ENCODE measurements at places on chromosomes 12 and 14. TPM values are rescaled to one million over a fixed set of nuclear protein-coding genes. Genes with fewer than 3 reads are reported as not detected.

- H3K4me3 ChIP-seq, result peak overlapping the region; percentile 70
- no peaks in the 10 kb centered on the region for H3K27me3 ChIP-seq
- peaks cover 35% of the 10 kb centered on the region for H3K4me1 ChIP-seq
- H3K27ac ChIP-seq, result peak overlapping the region; percentile 93
- no peak for DNase-seq
Measured at GRCh38 chr12:9730591-9730990, 2.3 kb downstream of the CLECL1 start.

GRCh38 chr14:59849411-59850130, 21.0 kb downstream of the RTN1 start:
- no peak for DNase-seq
- H3K4me1 ChIP-seq, result no peaks in the 10 kb centered on the region
- H3K27ac ChIP-seq, result no peak overlapping the region
- peaks cover 8% of the 10 kb centered on the region for H3K27me3 ChIP-seq
- H3K4me3 ChIP-seq, result no peak overlapping the region

DNA sequence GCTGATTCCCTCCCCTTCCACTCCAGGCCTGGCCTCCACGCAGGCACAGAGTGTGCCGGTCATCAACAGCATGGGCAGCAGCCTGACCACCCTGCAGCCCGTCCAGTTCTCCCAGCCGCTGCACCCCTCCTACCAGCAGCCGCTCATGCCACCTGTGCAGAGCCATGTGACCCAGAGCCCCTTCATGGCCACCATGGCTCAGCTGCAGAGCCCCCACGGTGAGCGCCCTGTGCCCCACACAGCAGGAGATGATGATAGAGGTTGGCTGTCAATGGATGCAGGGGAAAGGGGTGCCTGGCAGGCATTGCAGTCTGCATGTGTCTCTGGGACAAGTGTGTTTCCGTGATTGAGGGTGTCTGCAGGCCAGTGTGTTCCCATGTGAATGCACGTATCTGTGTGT, 18.8 kb downstream of the C12orf43 start:
- H3K27me3 ChIP-seq, result peaks cover 2% of the 10 kb centered on the region
- no peak for DNase-seq
- no peaks in the 10 kb centered on the region for H3K4me1 ChIP-seq
- H3K4me3 ChIP-seq, result no peak overlapping the region
- no peaks in the 10 kb centered on the region for H3K36me3 ChIP-seq

- no peak overlapping the region for H3K27ac ChIP-seq
- no peaks in the 10 kb centered on the region for H3K4me1 ChIP-seq
- no peak overlapping the region for H3K4me3 ChIP-seq
Measured at GRCh38 chr12:121175383-121176119, 34.4 kb upstream of the P2RX4 start.

DNA sequence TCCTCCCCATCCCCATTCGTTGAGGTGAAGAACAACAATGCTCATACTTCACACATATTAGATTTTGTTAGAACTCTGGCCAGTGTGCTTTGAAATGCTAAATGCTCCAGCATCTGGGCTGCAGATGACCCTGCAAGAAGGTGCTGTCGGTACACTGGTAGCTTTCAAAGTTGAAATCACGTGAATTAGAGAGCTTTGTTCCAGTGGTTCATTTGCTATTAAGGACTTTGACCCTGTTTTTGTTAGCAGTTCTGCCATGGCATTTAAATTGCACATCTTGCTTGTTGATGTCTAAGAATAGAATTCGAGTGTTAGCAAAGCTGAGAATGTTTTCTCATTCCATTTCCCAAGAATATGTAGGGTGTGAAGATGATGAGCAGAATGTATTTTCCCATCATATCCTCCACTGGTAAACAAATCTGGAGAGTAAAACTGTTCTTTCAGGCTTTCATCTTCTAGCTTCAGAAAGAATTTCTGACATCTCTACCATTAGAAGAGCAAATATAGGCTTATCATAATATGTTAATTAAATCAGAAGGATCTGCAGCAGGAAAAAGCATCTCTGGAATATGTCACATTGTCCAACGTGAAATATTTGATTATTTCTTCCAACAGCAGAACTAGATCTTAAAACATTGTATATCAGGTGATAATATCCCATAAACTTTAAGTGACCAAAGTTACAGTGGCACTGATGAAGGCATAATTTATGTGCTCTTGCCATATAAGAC, 98.8 kb upstream of the PDE3A start:
- H3K27me3 ChIP-seq, result no peaks in the 10 kb centered on the region
- no peaks in the 10 kb centered on the region for H3K4me1 ChIP-seq
- H3K36me3 ChIP-seq, result no peaks in the 10 kb centered on the region

- no peaks in the 10 kb centered on the region for H3K36me3 ChIP-seq
- H3K4me3 ChIP-seq, result no peak overlapping the region
- DNase-seq, result no peak
Measured at GRCh38 chr14:106578481-106578880, 1052.1 kb downstream of the TMEM121 start.

DNA sequence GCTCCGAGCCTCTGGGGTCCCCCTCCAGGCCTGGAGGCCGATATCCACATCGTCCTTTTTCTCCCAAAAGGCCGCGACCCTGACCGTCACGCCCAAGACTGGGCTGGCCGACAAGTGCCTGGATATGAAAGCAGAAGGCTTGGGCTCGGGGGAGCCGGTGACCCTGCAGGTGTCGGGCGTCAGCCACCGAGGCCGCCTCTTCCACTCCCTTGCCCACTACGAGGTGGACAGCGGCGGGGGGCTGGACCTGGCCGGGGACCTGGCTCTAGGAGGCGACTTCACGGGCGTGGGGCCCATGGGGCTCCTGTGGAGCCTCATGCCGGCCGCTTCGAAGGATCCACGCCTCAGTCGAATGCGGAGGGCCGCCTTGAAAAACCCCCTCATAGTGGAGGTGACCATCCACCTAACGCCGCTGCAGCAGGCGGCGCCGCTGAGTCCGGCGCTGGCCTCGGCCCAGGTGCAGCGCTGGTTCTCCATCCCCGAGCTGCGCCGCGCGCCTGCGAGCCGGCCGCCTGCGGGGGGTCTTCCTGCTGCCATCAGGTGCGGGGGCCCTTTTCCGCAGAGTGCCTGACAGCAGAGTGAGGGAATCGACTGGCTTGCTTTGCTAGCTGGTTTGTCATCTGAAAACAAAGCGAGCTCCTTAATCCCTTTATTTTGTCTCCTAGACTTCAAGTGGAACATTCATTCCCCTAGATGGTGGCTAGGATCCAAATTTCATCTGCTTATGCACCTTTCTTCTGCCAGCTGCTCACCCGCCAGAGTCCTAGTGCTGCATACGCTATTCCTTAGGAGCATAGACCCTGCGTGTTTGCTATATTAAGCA, 10.6 kb upstream of the DNAL1 start:
- peaks cover 3% of the 10 kb centered on the region for H3K27me3 ChIP-seq
- peak overlapping the region; percentile 55 for H3K4me3 ChIP-seq
- DNase-seq, result no peak
- peaks cover 8% of the 10 kb centered on the region for H3K4me1 ChIP-seq
- no peaks in the 10 kb centered on the region for H3K36me3 ChIP-seq

DNA sequence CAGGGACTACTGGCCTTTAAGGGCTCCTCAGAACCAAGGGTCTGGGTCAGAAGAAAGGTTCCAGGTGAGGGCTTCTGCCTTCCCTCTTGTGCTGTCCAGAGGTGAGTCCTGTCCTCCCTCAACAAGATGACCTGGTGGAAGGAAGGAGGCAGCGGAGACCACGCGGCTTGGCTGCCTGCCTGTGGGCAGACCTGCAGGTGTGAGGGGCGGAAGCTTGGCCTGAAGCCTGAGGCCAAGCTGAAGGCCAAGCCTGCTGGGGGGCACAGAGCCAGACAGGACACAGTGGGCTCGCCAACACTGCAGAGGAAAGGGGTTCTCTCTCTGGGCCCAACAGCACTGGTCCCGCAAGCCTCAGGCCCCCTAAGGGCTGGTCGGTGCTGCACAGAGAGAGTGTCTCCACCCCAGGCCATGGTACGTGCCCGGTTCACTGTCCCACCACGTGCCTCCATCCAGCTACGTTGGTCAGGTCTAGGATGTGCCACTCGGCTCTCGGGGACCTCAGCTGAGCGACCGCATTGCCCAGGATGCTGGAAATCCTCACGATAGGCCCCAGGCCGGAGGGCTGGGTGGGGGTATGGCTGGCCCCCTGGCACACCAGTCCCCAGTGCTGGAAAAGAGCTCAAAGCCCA, 170.0 kb upstream of the PRMT8 start:
- DNase-seq, result no peak
- H3K27me3 ChIP-seq, result peaks cover 5% of the 10 kb centered on the region
- no peak overlapping the region for H3K27ac ChIP-seq
- no peaks in the 10 kb centered on the region for H3K4me1 ChIP-seq
- H3K36me3 ChIP-seq, result no peaks in the 10 kb centered on the region

DNA sequence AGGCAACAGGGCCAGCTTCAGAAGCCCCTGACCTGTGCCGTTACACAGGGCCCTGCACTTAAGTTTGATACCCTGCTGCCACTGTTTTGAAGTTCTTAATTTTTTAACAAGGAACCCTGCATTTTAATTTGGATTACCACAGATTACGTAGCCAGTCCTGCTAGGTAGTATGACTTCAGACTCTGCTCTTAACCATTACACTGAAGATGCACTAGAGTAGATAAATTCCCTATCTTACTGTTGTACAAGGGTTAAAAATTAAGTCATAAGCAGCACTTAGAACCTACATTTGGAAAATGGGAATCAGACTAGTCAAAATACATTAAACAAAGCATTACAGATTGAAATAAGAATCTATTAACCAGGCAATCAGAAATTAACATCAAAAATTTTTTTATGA, 2.3 kb downstream of the GNPNAT1 start:
- H3K36me3 ChIP-seq, result peaks cover 2% of the 10 kb centered on the region
- no peak overlapping the region for H3K27ac ChIP-seq
- H3K27me3 ChIP-seq, result no peaks in the 10 kb centered on the region

DNA sequence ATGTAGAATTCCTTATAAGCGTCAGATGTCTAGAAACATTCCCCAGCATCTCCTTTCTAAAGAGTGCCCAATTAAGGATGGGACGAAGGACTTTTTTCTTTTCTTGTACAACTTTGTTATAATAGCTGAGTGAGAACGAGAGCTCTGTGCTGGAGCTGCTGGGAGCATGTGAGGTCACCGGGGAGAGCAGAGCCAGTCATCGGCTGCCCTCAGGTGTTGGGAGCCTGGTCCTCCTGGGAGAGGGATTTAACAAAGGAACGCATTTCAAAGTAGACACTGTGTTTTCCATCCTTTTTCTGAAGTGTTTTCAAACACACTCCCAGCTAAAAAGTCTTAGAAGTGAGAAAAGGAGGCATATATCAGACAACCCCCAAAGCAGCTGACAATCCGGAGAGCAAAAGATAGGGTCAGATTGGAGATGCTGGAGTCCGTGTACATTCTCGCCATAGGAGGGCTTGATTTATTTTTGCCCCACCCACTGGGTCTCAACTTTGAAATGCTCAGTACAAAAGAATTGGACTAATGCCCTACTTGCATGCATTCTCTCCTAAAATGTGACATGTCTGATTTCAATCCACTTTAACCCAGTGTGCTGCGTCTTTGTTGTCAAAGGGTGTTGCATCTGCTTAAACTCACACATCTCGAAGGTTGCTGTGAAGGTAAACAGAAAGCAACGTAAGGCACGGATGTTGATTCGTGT, 50.8 kb upstream of the PIWIL1 start:
- no peaks in the 10 kb centered on the region for H3K4me1 ChIP-seq
- DNase-seq, result no peak
- H3K36me3 ChIP-seq, result no peaks in the 10 kb centered on the region
- H3K27me3 ChIP-seq, result peaks cover 8% of the 10 kb centered on the region
- H3K4me3 ChIP-seq, result no peak overlapping the region

DNA sequence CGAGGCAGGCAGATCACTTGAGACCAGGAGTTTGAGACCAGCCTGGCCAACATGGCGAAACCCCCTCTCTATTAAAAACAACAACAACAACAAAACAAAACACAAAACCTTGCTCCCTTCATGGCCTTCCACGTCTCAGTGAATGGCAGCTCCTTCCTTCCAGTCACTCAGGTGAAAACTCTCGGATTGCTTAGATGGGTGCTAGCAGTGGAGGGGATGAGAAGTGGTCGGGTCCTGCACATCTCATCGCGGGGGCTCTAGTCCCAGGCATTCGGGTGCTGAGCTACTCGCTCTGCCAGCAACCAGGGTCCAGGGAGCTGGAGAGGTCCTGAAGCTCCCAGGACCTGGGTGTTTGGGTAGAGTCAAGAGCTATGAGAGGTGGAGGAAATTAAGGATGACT, 7.7 kb downstream of the SLC6A13 start:
- no peaks in the 10 kb centered on the region for H3K4me1 ChIP-seq
- H3K36me3 ChIP-seq, result no peaks in the 10 kb centered on the region
- DNase-seq, result no peak
- H3K27ac ChIP-seq, result no peak overlapping the region
- H3K27me3 ChIP-seq, result peaks cover 38% of the 10 kb centered on the region
- H3K4me3 ChIP-seq, result no peak overlapping the region

- DNase-seq, result no peak
- no peak overlapping the region for H3K4me3 ChIP-seq
- peaks cover 74% of the 10 kb centered on the region for H3K27me3 ChIP-seq
- H3K4me1 ChIP-seq, result peaks cover 10% of the 10 kb centered on the region
- H3K27ac ChIP-seq, result no peak overlapping the region
- peaks cover 1% of the 10 kb centered on the region for H3K36me3 ChIP-seq
Measured at GRCh38 chr14:56798447-56799342, 11.6 kb downstream of the OTX2 start.

DNA sequence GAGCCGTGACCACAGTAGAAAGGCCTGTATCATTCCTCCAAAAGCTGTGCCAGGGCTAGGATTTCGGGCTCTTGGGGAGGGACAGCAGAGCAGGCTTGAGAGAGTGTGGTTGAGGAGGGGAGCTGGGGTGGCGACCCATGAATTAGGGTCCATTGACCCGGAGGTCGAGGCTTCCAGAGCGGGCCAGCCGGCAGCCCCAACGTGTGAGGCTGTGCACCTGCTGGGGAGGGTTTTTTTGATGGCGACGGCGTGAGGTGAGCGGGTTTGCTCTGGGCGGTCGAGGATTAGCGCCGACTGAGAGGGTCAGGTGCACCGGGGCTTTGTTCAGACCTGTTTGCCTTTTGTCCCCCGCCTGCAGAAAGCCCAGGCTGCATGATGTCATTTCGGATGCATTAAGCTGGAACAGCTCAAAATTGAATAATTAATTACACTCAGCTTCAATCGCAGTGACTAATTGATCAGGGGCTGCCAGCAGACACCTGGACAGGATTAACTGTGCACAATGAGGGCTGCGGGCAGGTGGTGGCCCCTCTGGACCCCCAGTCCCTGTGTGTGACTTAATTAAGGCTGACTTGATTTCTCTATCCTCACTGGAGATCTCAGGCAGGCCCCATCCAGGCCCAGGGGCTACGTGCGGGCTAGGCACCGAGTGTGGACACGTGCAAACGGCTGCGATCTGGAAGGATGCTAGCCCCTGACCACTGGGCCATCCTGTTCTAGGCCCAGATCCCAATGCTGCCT, 42.1 kb upstream of the MEG3 start:
- H3K27me3 ChIP-seq, result peaks cover 5% of the 10 kb centered on the region
- H3K36me3 ChIP-seq, result no peaks in the 10 kb centered on the region

GRCh38 chr12:30763053-30763452, 8.3 kb upstream of the CAPRIN2 start:
- no peak for DNase-seq
- no peaks in the 10 kb centered on the region for H3K4me1 ChIP-seq
- no peak overlapping the region for H3K27ac ChIP-seq
- no peak overlapping the region for H3K4me3 ChIP-seq
- no peaks in the 10 kb centered on the region for H3K27me3 ChIP-seq
- H3K36me3 ChIP-seq, result no peaks in the 10 kb centered on the region

The MTA1 gene
- total RNA-seq, result 109 TPM

The LRRC23 gene
- 7.8 TPM for total RNA-seq

The HAL gene
- 0.12 TPM for total RNA-seq

The C3AR1 gene
- total RNA-seq, result 0.94 TPM
